ENCODE measurements at places on chromosomes 3 and 15.

GRCh38 chr3:121295452-121295851, 250.3 kb downstream of the POLQ start:
- DNase-seq = no peak

DNA sequence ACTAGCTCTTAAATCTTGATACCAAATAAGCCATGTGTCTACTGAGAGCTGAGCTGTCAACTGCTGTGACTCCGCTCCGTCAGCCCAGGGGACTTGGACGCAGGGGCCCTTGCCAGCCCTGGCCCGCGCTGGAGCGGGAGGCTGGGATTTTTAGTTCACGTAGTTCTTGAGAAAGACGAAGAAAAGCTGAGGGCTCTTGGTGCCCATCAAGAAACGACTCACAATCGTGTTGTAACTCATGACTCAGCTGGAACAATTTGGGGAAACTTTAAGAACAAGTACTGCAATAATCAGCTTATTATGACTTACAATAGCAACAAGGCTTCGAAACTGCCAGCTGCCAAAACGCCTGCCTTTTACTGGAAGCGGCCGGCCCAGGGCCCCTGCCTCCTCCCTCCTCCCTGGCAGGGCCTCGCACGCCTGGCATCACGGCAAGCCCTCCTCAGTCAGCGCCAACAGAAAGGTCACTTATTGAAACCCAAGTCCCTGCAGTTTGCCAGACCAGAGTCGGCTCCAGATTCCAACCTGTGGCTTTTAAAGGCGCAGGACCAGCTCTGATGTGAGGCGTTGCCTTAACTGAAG, 60.3 kb downstream of the RGMA start:
- DNase-seq = peak; percentile 58

DNA sequence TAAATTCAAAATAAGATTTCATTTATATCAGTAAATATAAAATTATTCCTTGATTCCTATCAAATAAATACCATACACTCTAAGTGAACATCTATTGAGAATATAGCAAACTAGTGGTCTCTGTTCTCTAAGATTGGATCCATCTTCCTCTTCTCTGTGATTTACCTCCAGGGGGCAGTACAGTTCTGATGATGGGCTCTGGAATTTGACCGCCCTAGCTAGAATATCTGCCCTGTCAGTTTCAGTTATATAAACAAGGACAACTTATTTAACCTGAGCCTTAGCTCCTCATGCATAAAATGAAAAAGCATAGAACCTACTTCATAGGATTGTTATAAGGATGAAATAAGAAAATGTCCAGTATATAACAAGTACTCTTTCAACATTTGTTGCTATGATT, 171.1 kb upstream of the CCDC54 start:
- peak; percentile 85 for DNase-seq

DNA sequence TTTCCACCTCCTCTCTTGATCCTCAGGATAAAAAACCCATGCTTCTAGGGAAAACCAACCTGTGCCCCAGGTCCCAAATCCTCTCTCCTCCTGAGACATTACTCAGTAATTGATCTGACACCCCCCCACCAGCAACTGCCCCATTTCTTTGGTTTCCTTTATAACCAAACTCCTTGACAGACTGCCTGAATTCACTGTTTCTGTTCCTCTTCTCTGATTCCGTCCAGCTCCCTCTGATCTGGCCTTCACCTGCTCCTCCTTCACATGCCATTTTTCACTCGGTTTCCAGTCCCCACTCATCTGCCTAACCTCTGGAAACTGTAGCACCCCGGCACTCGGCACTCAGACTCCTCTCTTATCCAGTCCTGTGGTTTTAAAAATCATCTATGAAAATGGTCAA, 2.1 kb downstream of the CCDC51 start:
- no peak for DNase-seq

DNA sequence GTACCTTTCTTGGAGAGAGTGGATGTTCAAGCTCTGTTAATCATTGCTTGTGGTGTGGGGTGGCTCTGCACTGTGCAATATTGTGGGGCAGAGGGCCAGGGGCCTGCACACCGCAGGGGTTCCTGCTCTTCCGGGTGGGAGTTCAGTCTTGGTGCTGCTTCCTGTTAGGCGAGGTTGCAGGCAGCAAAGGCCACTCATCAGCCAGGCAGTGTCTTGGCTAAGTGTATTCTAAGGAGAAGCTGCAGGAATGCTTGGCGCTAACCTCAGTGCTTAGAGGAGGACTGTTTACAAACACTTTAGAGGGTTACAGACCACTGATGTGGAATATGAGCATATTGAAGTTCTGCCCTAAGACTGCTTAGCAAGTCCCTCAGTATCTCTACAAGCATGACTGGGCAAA, 81.7 kb downstream of the CEP63 start:
- DNase-seq = no peak

DNA sequence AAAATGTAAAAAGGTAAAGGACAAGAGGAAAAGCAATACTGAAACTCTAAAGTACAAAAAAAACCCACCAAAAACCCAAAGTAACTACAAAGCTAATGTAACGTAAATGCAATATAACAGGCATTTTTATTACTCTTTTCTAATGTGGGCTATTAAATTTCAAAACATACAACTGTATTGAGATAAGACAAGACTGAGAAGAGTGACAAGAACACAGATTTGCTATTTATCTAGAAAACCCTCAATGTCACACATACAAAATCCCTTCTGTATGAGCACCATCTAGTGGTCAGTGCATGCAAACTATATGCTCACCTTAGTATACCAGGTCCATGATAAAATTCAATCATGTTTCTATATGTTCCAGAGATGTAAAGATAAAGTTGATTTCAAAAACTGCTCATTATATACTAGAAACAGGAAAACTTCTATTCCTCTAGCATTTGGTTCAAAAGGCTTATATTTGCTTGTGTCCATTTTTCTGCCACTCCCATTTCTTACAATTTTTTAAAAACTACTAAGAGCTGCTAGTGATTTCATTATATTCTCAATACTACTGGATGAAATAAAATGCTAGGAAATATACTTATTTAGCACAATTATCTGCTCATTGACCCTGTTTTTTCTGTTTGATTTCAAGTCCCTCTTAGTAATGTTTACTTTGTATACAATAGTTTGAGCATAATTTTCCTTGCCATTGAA, 111.4 kb downstream of the DLG1 start:
- no peak for DNase-seq

All from head of caudate nucleus (tissue), 42 donors.